T-helper 9 cell (primary cell): ENCODE measurements at places on chromosomes 6 and 20.

GRCh38 chr6:116176596-116176995 lies 50.7 kb upstream of the COL10A1 start:
- DNase-seq, result no peak

DNA sequence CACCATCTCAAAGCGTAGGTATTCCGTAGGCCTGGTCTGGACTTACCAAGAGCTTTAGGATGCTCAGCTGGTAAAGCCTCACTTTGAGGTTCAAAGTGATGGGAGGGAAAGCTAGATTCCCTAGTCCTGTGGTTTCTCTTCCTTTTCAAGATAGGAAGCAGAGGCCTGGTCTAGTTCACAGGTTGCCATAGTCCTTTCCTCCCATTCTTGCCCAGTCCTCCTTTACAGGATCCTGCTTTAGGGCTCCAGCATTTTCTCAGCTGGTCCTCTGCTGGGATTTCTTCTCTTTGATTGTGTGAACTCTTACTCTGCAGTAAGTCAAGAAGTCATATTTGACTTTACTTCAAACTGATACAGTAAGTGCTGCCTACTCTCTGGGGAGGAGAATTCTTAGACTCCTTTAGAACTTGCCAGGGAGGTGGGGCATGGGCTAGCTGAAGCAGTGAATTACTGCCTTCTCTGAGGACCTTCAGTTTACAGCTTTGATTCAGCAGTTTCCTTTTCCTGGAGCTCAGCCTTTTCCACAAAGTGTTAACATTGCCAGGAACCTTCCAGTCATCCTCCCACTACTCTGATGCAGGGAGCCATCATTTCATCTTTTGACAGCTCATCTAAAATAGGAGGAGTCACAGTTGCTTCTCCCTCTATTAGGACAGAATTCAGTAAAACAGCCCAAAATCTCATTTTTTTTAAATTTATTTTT lies 42.8 kb upstream of the PLCG1 start:
- DNase-seq, result no peak

DNA sequence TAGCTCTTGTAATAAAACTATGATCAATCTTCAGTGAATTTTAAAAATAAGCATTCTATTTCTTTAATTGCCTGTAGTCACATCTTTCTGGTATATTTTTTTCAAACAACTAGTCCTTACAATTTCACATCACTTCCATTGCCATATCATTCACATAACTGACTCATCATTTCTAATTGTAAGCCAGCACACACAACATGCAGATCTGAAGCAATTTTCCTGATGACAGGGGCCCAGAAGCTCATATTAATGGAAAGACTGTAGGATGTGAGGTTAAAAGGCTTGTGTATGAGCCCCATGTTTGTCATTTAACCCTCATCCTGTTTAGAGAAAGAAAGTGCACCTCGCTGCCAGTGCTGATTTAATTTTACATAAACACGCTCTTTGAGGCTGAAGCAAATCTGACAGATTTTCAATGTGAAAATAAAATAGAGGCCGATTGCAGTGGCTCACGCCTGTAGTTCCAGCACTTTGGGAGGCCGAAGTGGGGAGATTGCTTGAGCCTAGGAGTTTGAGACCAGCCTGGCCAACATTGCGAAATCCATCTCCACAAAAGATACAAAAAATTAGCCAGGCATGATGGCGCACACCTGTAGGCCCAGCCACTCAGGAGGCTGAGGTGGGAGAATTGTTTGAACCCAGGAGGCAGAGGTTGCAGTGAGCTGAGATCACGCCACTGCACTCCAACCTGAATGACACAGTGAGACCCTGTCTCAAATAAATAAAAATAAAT lies 40.1 kb upstream of the LTV1 start:
- DNase-seq, result no peak

DNA sequence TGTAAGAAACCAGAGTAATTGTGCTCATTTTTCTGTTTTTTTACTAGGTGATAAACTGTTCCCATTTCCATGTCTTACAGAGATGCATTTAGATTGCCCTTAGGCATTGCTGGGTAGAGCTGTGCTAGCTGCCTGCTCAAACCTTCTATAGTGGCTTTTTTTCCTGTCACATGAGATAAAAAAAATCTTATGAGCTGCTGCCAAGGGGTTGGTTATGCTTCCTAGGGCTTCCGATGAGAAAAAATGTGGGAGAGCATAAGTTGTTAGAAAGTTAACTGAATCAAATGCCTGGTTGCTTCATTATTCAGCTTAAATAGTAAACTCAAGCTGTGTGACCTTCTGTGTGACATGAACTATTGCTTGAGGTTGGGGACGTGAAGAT lies 50.0 kb upstream of the NOX3 start:
- DNase-seq, result no peak

DNA sequence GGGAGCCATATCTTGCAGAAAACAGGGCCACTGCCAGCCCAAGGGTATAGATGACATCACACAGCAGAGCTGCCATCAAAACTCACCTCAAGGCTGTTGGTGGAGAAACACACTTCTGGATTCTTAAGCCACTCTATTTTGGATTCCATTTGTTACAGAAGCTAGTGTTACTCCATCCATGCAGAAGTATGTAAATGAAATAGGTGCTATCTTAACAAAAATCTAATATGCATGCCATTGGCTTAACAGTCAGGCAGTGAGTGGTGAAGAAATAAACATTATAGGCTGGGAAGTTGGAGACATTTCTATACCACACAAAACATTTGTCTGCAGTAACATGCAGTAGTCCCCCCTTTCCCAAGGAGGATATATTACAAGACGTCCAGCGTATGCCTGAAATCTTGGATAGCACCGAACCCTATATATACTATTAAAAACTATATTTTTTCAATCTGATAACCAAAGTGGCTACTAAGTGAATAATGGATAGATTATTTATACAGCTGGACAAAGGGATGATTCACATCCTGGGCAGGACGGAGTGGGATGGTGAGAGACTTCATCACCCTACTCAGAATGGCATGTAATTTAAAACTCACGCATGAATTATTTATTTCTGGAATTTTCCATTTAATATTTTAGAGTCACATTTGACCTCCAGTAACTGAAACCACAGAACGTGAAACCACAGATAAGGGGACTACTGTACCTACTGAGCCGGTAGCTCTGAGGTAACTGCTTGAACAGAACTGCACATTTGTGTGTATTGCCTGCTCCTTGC lies 160.0 kb upstream of the PLN start:
- no peak for DNase-seq

GRCh38 chr20:13625304-13625979 lies 13.3 kb downstream of the TASP1 start:
- no peak for DNase-seq

GRCh38 chr6:107524626-107525025 lies 34.7 kb downstream of the SOBP start:
- no peak for DNase-seq

GRCh38 chr6:43936476-43936875 lies 166.5 kb downstream of the VEGFA start:
- no peak for DNase-seq

- DNase-seq, result no peak
Observed at GRCh38 chr6:90460051-90460450, 126.8 kb downstream of the MAP3K7 start.

GRCh38 chr6:108250240-108250866 lies 10.5 kb downstream of the SNX3 start:
- DNase-seq, result no peak

- no peak for DNase-seq
Observed at GRCh38 chr20:59269411-59270025, 30.9 kb upstream of the EDN3 start.

GRCh38 chr20:49282584-49283171 lies 4.8 kb upstream of the ZNFX1 start:
- DNase-seq, result no peak

DNA sequence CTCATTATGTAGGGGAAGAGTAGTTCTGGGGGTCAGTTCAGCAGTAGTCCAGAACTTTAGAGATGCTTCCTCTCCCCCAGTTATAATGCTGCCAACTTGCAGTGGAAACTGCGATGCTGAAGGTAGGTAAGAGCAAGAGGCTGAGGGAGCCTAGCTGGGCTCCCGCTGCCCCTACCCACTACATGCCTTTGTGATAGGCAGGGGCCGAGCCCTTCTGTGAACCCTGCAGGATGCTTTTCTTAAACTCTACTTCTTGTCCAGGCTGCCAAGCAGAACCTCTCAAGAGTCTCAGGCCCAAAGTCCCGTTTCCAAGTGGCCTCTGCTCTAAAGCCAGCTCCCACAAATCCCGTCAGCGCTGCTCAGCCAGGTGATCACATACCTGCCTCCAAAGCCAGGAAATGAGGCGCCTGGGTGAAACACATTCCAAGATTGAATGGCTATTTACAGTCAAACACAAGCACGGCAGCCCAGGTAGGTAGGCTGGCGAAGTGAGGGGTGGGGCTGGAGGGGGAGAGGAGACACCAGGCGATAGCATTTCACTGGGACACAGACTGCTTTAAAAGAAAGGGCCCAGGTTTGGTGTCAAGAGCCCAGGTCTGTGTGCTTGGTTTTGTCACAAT lies 150.7 kb downstream of the CD24 start:
- no peak for DNase-seq

DNA sequence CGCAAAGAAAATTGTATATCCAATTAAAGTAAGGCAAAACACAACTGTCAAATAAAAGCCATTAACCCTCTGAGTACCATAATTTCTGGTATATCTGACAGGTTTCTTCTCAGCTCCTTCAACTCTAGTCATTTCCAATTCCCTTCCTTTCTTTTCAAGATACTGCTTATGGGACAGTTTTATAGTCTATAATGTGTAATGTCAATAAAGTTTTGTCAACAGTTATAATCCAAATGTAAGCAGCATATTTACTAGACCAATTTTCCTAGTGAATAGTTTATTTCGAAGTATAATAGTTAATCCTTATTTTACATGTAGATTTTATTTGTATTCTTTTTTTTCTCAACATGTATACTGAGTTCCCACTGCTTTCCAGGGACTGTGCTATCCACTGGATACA lies 1081.8 kb downstream of the EPHA7 start:
- no peak for DNase-seq

GRCh38 chr6:30349421-30350177 lies 4.6 kb downstream of the RPP21 start:
- no peak for DNase-seq

GRCh38 chr6:113600551-113601339 lies 256.4 kb upstream of the MARCKS start:
- DNase-seq, result no peak

DNA sequence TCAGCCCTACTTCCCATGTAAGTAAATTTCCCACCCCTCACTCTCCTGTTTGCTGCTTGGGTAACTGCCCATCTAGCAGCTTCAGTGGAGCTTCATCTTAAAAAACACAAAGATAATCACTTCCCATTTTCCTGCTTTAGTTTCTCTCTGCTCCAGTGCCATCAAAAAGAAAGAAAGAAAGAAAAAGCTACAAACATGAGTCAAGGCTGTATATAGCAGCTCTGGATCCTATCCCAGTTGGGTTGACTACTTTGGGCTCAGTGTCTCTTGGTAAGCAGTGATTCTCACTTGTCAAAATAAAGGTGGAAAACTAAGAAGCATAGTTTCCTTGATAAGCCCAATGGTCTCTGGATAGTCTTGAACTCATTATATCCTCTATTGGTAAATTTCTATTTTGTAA lies 48.7 kb upstream of the SRPK1 start:
- DNase-seq, result no peak

GRCh38 chr6:19873031-19873430 lies 35.9 kb downstream of the ID4 start:
- DNase-seq, result no peak

DNA sequence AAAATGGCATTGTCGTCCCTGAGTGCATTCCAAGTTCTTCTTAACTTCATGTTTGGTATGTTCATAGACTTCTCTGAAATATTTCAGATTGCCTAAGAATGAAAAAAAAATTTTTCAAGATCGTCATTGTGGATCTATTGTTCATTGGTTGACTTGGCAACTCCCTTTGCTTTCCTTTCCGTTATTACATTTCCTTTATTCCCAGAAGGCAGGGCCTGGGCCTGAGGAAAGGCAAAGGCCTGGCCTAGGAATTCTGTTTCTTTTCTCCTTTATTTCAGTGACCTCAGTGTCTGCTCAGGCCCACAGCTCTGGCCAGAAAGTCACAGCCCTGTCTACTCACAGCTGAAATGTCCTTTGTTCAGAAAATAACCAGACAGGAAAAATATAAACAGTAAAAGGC lies 401.6 kb upstream of the PLCB4 start:
- DNase-seq, result no peak

DNA sequence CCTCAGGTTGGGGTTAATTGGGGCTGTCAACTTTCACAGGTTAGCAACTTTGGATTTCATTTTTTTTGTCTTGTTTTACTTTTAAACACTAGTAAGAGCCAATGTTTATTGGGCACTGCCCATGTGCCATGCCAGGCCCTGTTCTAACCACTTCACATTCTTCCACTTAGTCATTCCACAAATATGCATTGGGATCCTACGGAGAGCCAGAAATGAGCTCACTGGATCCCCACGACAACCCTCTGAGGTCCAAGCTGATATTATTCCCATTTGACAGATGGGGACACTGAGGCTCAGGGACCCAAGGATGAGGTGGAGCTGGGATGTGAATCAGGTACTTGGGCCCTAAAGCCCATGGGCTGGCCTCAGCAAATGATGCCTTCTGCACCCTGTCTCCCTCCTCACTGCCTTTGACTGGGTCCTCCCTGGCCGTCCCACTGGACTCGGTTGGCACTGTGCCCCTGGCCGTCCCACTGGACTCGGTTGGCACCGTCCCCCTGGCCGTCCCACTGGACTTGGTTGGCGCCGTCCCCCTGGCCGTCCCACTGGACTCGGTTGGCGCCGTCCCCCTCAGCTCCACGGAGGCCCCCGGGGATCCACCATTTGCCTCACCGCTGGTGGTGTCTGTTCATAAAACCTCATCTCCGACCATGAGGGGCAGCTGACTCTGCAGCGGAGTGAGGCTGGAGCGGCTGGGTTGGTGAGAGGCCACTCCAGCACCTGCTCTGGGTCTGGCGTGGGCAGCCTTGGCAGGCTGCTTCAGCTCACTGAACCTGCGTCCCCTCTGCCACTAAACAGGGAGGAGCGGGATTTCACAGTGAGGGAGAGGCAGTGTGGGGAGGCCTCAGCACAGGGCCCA lies 4.8 kb upstream of the PMEPA1 start:
- no peak for DNase-seq

GRCh38 chr6:87656857-87657256 lies 45.2 kb downstream of the AKIRIN2 start:
- no peak for DNase-seq

GRCh38 chr6:41037107-41037900 lies 1.7 kb downstream of the UNC5CL start:
- no peak for DNase-seq

- DNase-seq, result peak; percentile 76
Observed at GRCh38 chr20:46022411-46023147, 6.4 kb upstream of the SLC12A5 start.
